ENCODE measurements at places on chromosomes 2 and 18. TPM values are rescaled to one million over a fixed set of nuclear protein-coding genes. Genes with fewer than 3 reads are reported as not detected.

The OTOF gene
- not detected for total RNA-seq

- peak; percentile 50 for DNase-seq
Observed at GRCh38 chr2:190858817-190859216, 21.8 kb upstream of the GLS start.

- no peak for DNase-seq
Observed at GRCh38 chr2:229426464-229426863, 155.4 kb upstream of the PID1 start.

DNA sequence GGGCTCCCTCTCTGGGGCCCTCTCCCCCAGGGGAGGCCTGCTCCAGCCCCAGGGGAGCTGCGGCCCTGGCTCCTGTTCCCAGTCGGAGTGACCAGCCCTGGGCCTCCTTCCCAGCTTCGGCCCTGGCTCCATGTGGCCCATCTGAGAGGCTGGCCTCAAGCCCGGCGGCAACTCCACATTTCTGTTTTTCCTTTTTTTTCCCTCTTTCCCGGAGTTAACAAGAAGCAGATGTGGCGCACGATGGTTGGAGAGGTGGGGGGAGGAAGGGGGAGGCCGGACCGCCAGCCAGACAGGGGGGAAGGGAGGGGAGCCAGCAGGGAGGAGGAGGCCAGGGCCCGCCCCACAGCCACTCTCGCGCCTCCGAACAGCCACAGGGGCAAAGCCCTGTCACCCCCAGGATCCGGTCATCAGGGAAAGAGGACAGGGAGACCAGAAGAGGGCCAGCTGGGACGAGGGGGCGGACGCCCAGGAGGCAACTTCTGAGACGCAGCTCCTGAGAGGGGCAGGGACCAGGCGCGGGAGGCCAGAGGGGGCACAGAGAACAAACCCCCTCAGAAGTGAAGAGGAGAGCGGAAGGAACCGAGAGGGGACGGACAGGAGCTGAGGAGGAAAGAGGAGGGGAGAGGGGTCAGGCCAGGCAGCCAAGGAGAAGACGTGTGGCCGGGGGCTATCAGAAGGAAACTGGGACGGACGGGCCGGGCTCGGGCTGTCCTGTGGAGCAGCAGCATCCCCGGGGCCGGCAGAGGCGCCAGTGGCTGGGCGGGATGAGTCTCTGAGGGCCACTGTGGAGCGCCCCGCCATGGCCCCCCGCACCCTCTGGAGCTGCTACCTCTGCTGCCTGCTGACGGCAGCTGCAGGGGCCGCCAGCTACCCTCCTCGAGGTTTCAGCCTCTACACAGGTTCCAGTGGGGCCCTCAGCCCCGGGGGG lies at the start of gene EMILIN1:
TSS of gene EMILIN1 (plus strand) at position 349 of the 928 bp plus-strand sequence. CDS start at position 800, 451 bp downstream.
- peak; percentile 69 for DNase-seq

DNA sequence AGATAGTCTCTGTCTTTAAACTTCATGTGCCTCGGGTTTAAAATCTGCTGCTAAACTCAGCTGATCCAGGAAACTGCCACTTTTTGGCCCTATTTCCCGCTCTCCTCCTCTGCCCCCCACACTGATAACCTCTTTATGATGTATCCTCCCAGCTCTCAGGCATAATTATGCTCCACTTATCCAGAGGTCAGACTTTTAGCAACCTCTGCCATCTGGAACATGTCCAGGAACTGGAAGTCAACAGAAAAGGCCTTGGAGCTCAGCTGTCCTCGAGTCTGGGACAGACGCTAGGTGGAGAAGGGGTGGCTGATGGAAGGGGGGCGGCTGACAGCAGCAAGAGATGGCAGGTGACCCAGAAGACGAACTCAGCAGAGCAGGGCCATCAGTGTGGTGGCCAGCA lies 41.2 kb downstream of the ASAP2 start:
- DNase-seq = no peak
